Activated B cell treated with CpG ODN at 0.5 μM for 24 hours (primary cell): ENCODE measurements at places on chromosomes 2 and 18.

GRCh38 chr2:157194097-157194688 lies 63.3 kb upstream of the GALNT5 start:
- H3K36me3 ChIP-seq: no peaks in the 10 kb centered on the region
- DNase-seq: no peak
- H3K4me3 ChIP-seq: no peak overlapping the region
- H3K27me3 ChIP-seq: peaks cover 6% of the 10 kb centered on the region
- no peak overlapping the region for H3K27ac ChIP-seq

- H3K27me3 ChIP-seq: no peaks in the 10 kb centered on the region
- H3K36me3 ChIP-seq: no peaks in the 10 kb centered on the region
- no peak overlapping the region for H3K4me3 ChIP-seq
Measured at GRCh38 chr2:149885946-149886345, 298.4 kb upstream of the MMADHC start.

DNA sequence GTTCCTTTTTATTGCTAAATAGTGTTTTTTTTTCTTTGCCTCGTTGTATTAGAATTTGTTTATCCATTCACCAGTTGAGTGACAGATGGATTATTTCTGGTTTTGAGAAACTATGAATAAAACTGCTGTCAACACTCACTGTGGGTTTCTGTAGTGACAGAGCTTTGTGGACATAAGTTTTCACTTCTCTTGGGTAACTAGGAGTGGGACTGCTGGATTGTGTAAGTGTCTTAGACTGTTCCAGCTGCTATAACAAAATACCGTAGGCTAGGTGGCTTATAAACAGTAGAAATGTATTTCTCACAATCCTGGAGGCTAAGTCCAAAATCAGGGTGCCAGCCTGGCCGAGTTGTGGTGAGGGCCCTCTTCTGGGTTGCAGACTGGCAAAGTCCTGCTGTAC lies 71.9 kb downstream of the TNFRSF11A start:
- H3K27ac ChIP-seq: no peak overlapping the region
- peaks cover 2% of the 10 kb centered on the region for H3K27me3 ChIP-seq
- H3K36me3 ChIP-seq: no peaks in the 10 kb centered on the region
- H3K4me1 ChIP-seq: peaks cover 7% of the 10 kb centered on the region
- H3K4me3 ChIP-seq: no peak overlapping the region
- DNase-seq: no peak

GRCh38 chr2:49807689-49808088 lies 653.4 kb upstream of the FSHR start:
- no peak overlapping the region for H3K4me3 ChIP-seq
- no peaks in the 10 kb centered on the region for H3K27me3 ChIP-seq
- no peaks in the 10 kb centered on the region for H3K36me3 ChIP-seq
- no peak for DNase-seq

DNA sequence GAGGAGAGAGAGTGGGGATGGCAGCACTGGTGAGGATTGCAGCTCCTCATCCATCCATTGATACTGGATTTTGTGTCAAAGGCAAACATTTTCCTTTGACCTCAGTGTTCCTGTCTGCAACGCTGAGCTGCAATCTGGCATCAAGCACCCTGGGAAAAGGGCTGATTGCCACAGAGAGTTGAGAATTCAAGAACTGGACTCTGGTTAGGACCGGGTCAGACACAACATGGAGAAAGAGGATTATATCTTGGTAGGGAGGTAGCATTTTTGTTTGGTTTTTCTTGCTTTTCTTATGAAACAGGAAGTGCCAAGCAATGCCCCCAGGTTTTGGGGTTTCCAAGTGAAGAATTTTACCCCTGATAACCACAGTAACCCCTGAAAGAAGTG lies 81.9 kb upstream of the PKDCC start:
- H3K27me3 ChIP-seq: peaks cover 9% of the 10 kb centered on the region
- no peak for DNase-seq
- no peak overlapping the region for H3K4me3 ChIP-seq
- H3K4me1 ChIP-seq: no peaks in the 10 kb centered on the region

DNA sequence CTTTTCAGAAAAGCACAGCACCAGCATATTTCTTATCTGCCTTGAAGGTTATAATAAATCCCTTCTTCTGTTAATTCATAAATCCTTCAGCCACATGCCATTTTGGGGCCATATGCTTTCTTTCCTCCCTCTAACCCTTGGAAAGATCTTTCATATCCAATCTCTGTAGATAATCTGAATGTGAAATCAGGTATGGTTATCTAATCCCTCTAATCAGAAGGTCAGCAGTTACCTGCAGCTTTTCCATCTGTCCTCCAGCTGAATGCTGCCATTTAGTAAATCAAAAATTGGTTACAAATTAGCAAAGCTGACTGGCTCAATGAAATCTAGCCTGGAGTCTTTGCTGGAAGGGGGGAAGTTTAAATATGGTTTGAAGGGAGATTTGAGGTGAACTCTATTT lies 230.5 kb downstream of the PIK3C3 start:
- H3K4me1 ChIP-seq: no peaks in the 10 kb centered on the region
- H3K4me3 ChIP-seq: no peak overlapping the region
- H3K27ac ChIP-seq: no peak overlapping the region
- no peaks in the 10 kb centered on the region for H3K36me3 ChIP-seq
